EL (cell line): ENCODE measurements at places on chromosomes 2 and 18.

GRCh38 chr2:155372969-155373368 is 674.5 kb downstream of the KCNJ3 start:
- DNase-seq: peak; percentile 1

DNA sequence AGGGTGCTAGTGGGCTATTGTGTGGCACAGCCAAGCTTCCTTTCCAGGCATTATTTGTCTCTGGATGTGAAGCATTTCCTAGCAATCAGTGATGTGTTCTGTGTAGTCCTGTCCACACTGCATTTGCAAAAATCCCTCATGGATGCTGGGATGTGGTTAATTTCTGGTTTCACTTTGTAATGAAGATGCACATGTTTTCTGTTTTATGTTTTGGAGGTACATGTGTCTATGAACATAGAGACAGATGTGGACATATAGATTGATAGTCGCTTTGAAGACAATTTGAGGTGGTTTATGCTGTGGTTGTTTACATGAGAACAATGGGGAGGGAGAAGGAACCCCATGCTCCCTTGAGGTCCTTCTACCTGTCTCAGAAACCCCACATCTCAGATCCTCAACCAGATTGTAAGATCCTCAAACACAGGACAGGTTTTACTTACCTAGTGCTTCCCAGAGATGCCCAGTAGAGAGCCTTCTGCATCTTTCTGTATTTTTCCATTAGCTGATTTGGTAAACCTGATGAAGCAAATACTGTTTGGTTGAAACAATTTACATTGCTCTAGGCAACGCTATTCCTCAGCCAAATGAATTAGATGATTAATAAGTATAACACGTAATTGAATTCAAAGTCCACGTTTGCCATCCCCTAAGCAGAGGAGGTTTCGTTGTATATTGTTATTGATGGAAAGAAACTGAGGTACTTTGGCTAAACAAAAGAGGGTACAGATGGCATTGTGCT is 204.4 kb downstream of the SPP2 start:
- no peak for DNase-seq

GRCh38 chr2:28150236-28150915 is 242.3 kb upstream of the FOSL2 start:
- no peak for DNase-seq

DNA sequence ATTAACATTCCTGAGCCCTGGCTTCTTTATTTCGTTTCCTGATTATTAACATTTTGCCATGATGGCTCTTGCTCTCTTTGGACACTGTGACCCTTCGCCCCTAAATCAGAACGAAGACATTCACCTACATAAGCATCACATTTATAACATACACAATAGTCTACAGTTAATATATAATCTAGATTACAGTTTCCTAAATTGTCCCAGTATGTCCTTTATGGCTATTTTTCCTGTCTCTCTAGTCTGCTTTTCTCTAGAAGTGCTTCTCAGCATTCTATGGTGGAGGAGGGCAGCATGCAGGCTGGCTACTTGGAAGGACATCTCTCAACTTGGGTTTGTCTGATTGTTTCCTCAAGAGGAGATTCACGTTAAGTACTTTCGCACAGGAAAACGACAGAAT is 49.9 kb downstream of the FAM210A start:
- DNase-seq: no peak

DNA sequence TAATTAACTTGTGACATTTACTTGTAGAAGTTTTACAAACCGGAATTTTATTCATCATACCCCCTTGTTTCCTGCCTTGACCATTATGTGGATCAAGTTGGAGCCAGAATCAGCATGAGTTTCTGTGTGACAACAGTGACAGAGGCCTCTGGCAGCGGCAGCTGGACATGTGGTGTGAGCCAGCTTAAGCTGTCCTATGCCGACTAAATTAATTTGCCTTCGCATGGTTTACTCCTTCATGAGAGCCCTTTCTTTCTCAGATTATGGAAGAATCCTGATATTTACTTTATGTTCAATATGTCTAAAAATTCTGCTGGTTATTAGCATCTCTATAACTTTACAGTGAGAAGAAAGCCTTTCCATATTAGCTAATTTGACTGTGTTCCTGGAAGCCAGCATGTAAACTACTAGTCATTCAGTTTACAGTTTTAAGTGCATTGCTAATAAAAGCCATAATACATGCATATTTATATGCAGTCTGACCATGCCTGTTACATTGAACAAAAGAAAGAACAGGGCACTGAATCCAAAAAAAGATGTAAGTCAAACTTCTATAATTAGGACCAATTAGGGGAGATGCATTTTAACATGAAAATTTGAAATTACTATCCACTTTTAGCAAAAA is 495.8 kb upstream of the ACVR2A start:
- no peak for DNase-seq

DNA sequence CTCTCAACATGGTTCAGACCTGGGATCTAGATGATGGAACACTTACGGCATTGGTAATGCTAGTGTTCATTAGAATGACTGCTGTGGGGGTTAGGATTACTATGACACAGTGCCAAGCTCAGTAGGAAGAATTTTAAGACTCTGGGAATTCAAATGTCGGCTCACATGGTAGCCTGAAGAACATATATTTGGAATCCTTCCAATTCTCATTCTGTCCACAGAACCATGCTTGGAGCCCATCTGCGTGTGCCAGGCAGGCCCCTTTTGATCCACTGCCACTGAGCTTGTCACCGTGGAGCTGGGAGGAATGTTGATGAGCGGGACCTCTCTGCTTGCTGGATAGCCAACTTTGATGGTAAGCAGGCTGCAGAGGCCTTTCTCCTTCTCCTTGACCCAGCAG is 322.0 kb upstream of the SOX11 start:
- no peak for DNase-seq

GRCh38 chr2:147538821-147539220 is 306.0 kb upstream of the ACVR2A start:
- no peak for DNase-seq

DNA sequence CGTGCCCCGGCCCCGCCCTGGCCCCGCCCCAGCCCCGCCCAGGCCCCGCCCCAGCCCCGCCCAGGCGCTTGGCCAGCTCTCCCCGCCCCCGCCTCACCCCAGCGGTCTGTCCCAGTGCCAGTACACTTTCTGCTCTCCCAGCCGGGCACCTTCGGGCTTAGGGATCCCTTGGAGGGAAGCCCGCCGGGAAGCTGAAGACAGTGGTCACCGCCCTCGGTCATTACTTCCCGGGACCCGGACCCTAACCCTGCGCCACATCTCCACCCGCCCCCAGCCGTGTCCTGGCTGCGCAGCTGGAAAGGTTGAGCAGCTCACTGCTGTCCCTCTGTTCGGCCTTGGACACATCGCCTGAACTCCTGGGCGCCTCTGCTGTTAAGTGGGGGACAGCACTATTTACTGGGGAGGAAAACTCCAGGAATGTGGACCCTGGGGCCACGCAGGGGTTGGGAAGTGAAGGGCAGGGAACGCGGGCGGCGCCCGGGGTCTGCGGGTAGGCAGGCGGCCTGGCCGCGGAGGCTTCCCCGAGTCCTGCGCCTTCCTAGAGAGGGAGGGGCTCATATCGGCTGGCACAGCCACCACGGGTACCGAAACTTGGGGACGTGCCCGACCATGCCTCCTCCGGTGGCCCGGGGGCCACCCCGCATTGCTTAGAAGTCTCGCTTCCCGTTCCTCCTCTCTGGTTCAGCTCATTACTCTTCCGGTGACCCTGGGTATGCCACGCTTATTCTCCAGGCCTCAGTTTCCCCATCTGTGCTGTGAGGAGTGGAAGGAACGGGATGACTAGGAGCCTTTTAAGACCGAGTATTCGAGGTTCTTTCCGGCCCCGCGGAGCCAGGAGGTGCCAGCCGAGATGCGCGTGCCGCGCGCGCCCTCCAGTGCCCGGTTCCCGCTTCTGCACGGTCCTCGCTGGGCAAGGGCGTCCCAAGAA is 121.0 kb downstream of the GYPC start:
- DNase-seq: peak; percentile 63

- peak; percentile 47 for DNase-seq
Measured at GRCh38 chr2:112138159-112139032, at the start of gene FBLN7. Gene FBLN7 (plus strand): TSS chr2:112138385. CDS start chr2:112138656, 271 bp downstream.

DNA sequence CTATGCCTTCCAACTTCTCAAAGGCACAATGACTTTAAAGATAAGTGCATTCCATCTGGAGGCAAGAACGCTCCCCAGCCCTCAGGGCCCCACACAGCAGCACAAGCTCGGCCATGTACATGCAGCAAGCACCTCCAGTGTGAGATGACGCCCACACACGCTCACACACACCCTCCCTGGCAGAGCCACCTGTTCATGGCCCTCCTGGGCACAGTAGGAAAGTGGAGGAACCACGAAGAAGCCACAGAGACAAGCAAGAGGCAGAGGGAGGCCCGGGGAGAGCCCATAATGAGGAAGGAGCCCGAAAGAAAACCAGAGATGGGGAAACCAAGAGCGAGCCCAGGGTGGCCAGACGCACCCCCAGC is 21.7 kb downstream of the BIN1 start:
- DNase-seq: no peak

DNA sequence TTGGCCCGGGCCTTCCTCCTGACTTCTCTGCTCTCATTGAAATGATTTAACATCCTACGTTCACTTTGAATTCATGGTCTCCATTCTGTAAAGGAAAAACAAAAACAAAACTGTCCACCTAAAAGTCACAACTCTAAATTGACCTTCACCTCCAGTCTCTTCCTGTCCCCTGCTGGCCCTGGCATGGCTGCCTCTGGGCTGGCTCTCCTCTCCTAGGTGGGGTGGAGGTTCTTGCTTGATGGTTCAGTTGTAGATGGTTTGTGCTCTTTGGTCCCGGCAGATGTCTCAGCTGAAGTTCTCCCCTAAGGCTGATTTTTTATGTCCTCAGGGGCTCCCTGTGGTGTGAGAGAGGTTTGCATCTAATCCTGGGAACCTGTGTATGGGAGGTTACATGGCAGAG is 121.1 kb downstream of the ACKR3 start:
- no peak for DNase-seq

GRCh38 chr18:9872823-9873222 is 12.9 kb upstream of the TXNDC2 start:
- no peak for DNase-seq

DNA sequence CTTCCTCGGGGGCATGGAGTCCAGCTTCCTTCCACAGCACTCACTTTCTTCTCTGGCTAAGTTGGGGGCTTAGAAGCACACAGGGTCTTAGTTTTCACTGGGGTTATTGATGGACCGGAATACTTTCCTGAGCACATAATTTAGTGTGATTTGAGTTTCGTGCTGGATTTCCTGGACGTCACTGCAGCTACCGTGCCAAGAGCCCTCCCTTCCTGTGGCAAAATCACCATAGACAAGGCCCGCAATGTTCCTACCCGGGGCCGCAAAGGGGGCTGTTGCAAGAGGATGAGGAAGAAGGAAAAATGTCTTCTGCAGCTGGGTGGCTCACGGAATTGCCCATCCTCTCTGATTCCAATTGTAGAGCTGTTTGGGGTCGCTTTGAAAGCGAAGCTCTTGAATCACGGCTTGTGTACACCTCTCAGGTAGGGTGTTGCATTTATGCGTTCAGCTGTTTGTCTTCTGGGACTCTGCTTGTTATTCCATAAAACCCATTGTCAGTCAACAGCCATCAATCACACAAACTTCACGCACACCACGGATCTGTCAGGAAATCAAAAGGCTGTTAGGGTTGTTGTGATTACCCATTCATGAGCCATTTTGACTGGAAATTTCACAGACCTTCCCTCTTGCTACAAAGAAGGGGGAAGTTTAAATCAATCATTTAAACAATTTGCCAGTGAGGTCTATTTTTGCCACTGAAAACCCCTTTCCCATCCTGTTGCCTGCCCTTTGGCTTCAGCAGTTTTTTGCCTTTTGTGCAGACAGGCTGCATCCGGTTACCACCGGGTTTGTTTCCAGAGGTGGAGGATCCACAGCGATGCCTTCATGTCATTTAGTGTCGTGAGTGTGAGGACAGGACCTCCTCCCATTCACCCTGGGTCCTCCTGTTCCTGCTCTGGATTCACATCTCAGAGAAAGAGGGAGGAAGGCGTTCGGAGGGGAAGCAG is 36.0 kb downstream of the SMIM21 start:
- DNase-seq: no peak

DNA sequence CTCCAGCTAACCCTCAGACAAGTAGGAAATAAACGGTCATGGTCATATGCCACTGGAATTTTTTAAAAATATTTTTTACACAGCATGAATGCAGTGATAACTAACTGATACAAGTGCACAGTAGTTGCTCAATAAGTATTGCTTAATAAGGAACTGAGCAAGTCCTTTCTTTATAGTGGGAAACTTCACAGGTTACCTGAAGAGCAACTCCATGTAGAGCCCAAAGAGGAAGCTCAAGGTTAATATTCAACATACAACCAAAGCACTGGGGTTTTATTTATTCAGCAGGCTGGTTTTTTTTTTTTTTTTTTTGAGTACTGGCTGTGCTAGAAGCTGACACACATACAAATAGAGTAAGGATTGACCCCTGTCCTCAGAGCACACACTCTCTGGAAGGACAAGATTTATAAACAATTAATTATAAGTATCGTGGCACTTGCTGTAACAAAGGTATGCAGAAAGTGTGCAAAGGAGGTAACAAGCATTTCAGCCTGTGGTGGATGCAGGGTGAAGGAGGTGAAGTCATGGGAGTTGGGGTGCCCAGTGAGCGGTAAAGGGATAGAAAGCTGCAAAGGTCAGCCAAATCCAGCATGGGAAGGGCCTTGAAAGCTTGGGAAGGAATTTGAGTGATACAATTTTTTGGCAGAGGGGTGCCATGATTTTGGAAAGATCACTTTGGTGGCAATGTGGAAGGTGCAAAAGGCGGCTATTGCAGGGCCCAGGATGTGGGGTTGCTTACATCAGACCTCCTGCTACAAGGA is 52.7 kb downstream of the ATOH8 start:
- DNase-seq: no peak

DNA sequence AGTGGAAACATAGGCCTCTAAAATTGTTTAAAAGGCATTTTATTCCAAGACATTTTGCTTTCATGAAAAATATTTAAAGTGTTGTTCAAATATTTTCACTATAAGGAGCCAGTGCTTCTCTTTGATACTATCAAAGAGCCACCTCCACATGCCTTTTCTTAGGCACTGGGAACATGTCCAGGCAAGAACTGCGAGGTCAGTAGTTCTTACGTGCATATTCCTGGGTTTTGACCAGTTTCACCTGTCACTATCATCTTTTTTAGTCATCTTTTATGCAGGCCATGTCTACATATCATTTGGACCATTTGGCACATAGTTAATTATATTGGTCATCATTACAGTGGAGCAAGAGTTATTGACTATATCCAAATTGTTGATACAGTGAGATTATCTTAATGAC is 195.3 kb downstream of the CCDC85A start:
- DNase-seq: no peak

GRCh38 chr2:219515874-219516629 is 1.8 kb downstream of the ASIC4 start:
- DNase-seq: no peak

- DNase-seq: peak; percentile 35
Measured at GRCh38 chr18:43587538-43588153, 310.4 kb upstream of the SYT4 start.

- peak; percentile 82 for DNase-seq
Measured at GRCh38 chr2:9799729-9800632, 43.3 kb upstream of the TAF1B start.
